Kasumi-1 (cell line): ENCODE measurements at places on chromosomes 7 and 10.

GRCh38 chr10:119251315-119251708 is 43.9 kb downstream of the GRK5 start:
- DNase-seq = no peak

- no peak for DNase-seq
Observed at GRCh38 chr10:14686356-14686755, 88.3 kb downstream of the FAM107B start.

GRCh38 chr10:58776568-58777318 is 264.1 kb downstream of the BICC1 start:
- no peak for DNase-seq

DNA sequence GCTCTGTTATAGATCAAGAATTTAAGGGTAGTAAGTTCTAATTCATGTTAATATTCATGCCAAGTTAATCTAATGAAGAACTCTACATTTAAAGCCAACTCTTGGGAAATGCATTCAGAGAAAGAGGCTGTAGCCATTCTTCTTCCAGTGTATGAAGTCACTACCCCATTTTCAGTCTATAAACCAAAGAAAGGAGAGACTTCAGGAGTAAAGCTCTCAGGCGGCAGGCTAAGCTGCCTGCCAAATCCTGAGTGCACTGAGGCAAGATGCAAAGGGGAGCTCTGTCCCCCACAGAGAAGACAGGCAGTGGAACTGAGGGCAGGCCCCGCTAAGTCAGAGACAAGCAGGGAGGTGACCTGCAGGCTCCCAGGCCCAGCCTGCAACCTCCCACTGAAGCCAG is 41.5 kb downstream of the SLIT1 start:
- DNase-seq = no peak

- no peak for DNase-seq
Observed at GRCh38 chr7:4249241-4249640, 432.9 kb upstream of the FOXK1 start.

- DNase-seq = peak; percentile 15
Observed at GRCh38 chr7:105336009-105336408, 52.7 kb downstream of the SRPK2 start.

DNA sequence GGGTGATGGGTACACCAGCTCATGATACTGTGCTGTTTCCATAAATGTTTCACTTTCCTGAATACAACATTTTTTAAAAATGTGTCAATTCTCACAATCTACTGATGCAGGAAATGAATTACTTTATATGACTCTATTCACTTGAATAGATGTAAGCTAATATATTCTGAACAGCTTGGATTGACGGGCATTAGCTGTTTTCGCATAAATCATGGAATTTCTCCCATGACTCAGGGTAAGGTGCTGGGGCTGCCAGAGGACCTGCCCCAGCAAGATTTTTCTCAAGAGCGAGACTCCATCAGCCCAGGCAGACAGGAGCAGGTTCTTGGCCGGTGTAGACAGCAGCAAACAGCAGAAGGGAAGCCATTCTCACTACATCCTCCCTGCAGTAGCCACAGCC is 107.1 kb downstream of the PFKFB3 start:
- no peak for DNase-seq

GRCh38 chr10:35356725-35357092 is 20.4 kb downstream of the CCNY start:
- no peak for DNase-seq

GRCh38 chr7:33539198-33539597 is 366.1 kb upstream of the BMPER start:
- no peak for DNase-seq

- peak; percentile 42 for DNase-seq
Observed at GRCh38 chr10:33327751-33328150, 6.7 kb downstream of the NRP1 start.
